GM23248 (cell line): ENCODE measurements at places on chromosomes 3 and 15.

DNA sequence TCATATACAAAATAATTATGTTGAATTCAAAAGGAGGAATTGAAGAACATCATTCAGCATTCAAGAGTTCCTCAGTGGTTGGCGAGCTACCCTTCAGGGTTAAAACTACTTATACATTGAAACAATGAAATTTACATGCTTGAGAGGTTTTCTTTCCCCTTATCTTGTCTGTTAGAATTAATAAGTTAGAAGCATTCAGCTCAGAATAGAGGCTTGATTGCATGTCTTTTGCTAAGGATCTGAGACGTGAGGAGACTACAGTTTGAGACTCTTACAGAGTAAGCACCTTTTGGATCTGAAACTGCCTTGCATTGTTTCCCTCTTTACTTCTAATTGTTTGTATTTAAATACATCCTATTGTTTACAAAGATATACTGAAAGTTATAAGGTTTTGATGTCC, 157.6 kb downstream of the NSUN3 start:
- no peaks in the 10 kb centered on the region for H3K36me3 ChIP-seq
- H3K4me3 ChIP-seq, result no peak overlapping the region
- DNase-seq, result no peak
- H3K4me1 ChIP-seq, result peaks cover 8% of the 10 kb centered on the region
- no peaks in the 10 kb centered on the region for H3K27me3 ChIP-seq
- H3K27ac ChIP-seq, result no peak overlapping the region

DNA sequence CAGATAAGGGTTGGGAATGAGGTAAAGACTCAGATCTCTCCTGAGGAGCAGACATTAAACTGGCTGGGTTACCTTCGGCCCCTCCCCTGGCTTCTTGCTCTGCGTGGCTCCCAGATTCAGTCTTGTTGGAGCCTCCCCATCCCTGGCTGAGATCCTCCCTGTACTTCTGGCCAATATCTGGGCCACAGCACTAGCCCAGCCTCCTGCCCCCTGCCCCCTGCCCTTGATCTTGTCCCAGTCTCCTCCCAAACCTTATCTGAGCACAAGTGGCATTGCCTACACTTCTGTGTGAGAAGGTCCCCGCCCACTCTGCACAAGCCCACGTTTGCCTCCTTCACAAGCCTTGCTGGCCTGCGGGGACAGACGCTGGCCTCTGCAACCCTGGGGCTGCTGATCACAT, 16.8 kb downstream of the PLA2G4F start:
- H3K27me3 ChIP-seq, result peaks cover 16% of the 10 kb centered on the region
- no peak overlapping the region for H3K4me3 ChIP-seq
- no peak for DNase-seq
- H3K27ac ChIP-seq, result no peak overlapping the region
- H3K4me1 ChIP-seq, result no peaks in the 10 kb centered on the region

DNA sequence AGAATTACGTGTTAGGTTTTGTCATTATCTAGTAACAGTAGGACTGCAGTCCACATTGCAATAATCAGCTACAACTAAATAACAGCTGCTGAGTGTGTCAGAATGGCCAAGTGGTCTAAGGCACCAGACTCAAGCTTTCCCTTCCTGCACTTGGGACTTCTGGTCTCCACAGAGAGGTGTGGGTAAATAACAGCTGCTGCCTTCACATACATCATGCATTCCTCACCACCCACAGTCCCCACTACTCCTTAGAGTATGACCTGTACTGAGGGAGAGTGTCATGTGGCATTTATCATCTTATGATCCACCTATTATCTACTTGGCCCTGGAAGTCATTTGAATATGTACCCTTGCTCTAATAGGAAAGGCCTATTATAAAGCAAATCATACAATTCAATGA, 22.2 kb upstream of the ZMAT3 start:
- DNase-seq, result peak; percentile 38
- H3K27me3 ChIP-seq, result no peaks in the 10 kb centered on the region
- H3K27ac ChIP-seq, result no peak overlapping the region
- H3K36me3 ChIP-seq, result no peaks in the 10 kb centered on the region
- no peak overlapping the region for H3K4me3 ChIP-seq
- peaks cover 14% of the 10 kb centered on the region; the same call in 1 of the 2 replicates for H3K4me1 ChIP-seq

DNA sequence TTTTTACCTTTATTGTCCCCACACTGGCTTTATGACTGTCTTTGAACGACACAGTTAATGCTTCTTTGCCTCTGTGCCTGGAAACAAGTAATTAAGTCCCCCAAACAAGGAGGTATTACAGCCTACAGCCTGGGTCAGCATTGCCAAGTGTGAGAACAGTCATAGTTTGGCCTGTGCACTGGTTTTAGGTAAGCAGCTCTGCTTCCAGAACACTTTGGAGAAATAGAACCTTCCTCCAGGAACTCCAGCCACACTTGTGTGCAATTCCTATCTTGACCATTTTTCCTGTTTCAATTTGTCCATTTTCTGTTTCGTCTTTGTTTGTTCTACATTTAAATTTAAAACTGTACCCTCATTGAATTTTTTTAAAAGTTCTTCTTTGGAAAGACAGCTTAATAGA, 568.2 kb downstream of the TUSC7 start:
- H3K4me1 ChIP-seq, result no peaks in the 10 kb centered on the region; the same call in 1 of the 2 replicates
- no peak for DNase-seq
- 0 out of 2 replicates have a peak, but pooled peaks cover 4% of the 10 kb centered on the region for H3K27me3 ChIP-seq
- H3K36me3 ChIP-seq, result no peaks in the 10 kb centered on the region
- H3K27ac ChIP-seq, result no peak overlapping the region

- peak; percentile 90 for DNase-seq
- H3K27ac ChIP-seq, result no peak within 1 kb of the TSS
- H3K4me1 ChIP-seq, result no peaks in the 10 kb centered on the region
- H3K4me3 ChIP-seq, result peak within 1 kb of the TSS; percentile 70
Observed at GRCh38 chr3:151085227-151085888, at the start of gene MED12L. MED12L (plus strand) TSS chr3:151085664; CDS start chr3:151086927, 1,263 bp downstream.

DNA sequence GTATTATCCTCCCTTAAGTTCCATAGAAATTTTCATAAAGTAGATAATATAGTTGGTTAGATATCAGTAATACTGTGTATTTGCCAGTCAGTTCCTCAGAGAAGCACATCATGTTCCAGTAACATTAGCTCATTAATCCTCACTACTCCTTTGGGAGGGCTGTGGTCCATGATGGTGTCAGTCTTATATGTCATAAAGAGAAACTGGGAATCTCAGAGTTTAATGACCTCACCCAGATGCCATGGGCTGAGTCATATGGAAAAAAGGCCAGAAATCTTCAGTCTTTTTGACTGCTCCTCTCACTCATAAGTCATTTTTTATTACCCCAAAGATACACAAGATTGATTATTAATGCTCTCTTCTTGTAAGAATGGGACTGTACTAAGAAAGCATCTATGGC, 188.6 kb downstream of the CHL1 start:
- H3K36me3 ChIP-seq, result no peaks in the 10 kb centered on the region
- H3K4me1 ChIP-seq, result no peaks in the 10 kb centered on the region
- H3K4me3 ChIP-seq, result no peak overlapping the region
- no peaks in the 10 kb centered on the region for H3K27me3 ChIP-seq
- peak; percentile 31 for DNase-seq

DNA sequence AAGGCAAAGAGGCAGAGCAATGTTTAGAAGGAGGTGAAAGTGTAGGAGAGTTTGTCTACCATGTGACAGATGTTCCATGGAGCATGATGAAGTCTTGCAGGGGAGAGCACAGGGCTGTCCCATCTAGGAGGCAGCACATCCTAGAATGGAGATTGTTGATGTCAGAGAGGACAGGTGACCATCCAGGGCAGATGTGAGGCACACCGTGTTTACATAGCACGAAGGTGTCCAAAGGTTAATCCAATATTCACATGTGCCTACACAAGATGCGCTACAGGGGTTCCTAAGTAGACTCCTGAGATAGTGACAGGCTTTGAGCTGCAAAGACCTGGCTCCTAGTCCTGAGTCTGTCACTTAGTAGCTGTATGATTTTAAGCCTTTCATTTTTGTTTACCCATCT, 219.3 kb upstream of the SLCO3A1 start:
- no peaks in the 10 kb centered on the region for H3K36me3 ChIP-seq
- no peak for DNase-seq
- no peaks in the 10 kb centered on the region for H3K27me3 ChIP-seq
- no peak overlapping the region for H3K27ac ChIP-seq
- H3K4me1 ChIP-seq, result no peaks in the 10 kb centered on the region
- no peak overlapping the region for H3K4me3 ChIP-seq

GRCh38 chr3:51338632-51339031, 46.5 kb upstream of the MANF start:
- H3K27me3 ChIP-seq, result no peaks in the 10 kb centered on the region
- no peak overlapping the region for H3K4me3 ChIP-seq
- no peak overlapping the region for H3K27ac ChIP-seq
- no peak for DNase-seq

DNA sequence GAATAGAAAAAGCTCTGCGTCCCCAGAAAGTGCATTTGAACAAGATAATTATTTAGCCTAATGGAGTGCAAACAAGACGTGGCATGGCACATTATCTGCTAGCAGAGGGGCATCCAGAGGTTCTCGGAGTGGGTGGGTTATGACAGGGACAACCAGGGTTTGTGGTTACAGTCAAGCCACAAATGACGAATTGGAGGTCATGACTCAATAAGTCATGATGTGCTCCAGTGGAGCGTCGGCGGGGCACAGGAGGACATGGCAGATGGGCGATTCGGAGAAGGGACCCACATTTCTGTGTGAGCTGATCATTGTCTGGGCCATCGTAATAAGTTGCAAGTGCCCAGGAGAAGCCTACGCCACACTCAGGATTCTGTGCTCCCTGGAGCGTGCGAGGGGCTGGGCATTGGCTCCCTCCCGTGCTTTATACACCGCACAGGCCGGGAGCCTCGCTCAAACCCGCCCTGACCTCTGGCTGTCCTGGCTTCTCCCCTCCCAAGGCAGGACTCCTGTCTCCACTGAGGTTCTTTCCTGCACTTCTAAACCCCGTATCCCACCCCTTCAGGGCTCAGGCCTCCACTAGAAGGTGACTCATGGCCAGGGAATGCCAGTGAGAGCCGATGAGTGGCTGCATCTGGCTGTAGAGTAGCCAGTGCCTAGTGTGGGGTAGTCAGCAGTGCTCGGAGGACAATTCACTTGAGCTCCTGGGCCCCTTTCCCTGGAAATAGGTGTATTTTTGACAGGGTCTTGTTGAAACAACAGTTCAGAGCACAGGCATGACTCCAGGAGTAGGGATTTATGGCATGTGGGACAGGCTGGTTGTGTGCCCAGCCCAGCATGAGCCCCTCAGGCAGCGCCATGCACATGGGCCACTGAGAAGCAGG, 67.4 kb downstream of the GRIP2 start:
- no peaks in the 10 kb centered on the region for H3K27me3 ChIP-seq
- no peak overlapping the region for H3K4me3 ChIP-seq
- peak; percentile 96 for DNase-seq

DNA sequence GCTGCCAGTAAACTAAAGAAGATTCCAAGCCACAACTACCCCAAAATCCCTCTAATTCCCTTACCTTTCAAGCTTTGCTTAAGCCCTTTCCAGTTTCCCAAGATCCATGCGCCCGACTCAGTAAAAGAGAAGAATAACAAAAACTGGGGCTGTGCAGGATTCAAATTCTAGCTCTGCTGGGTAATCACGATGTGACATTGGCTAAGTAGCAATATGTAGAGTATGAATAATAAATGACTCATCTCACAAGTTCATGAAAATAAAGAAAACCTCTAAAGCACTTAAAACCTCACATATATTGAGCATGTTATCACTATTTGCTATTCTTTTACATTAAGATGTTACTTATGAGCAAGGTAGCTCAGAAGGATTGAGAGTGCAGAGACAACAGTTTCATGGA, 522.2 kb upstream of the ZNF717 start:
- H3K4me3 ChIP-seq, result no peak overlapping the region
- no peak overlapping the region for H3K27ac ChIP-seq

DNA sequence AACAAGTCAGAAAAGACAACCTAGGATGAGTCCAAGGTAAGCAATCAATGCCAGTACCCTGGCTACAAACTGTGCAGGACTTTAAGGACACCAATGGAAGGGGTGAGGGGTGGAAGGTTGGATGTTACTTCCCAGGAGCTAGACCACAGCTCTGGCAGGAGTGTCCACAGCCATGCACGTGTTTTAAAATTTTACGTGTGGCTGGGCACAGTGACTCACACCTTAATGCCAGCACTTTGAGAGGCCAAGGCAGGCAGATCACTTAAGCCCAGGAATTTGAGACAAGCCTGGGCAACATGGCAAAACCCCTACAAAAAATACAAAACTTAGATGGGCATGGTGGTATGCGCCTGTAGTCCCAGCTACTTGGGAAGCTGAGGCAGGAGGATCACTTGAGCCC, 14.7 kb upstream of the HDC start:
- no peaks in the 10 kb centered on the region for H3K27me3 ChIP-seq
- no peak for DNase-seq
- no peaks in the 10 kb centered on the region for H3K4me1 ChIP-seq
- no peak overlapping the region for H3K4me3 ChIP-seq
- no peaks in the 10 kb centered on the region; the same call in 1 of the 2 replicates for H3K36me3 ChIP-seq
- H3K27ac ChIP-seq, result no peak overlapping the region

- peak overlapping the region; percentile 34 for H3K4me3 ChIP-seq
- H3K27ac ChIP-seq, result peak overlapping the region; percentile 90
- no peaks in the 10 kb centered on the region for H3K27me3 ChIP-seq
- H3K4me1 ChIP-seq, result peaks cover 26% of the 10 kb centered on the region
Observed at GRCh38 chr3:107217172-107217571, 160.1 kb upstream of the CCDC54 start.

DNA sequence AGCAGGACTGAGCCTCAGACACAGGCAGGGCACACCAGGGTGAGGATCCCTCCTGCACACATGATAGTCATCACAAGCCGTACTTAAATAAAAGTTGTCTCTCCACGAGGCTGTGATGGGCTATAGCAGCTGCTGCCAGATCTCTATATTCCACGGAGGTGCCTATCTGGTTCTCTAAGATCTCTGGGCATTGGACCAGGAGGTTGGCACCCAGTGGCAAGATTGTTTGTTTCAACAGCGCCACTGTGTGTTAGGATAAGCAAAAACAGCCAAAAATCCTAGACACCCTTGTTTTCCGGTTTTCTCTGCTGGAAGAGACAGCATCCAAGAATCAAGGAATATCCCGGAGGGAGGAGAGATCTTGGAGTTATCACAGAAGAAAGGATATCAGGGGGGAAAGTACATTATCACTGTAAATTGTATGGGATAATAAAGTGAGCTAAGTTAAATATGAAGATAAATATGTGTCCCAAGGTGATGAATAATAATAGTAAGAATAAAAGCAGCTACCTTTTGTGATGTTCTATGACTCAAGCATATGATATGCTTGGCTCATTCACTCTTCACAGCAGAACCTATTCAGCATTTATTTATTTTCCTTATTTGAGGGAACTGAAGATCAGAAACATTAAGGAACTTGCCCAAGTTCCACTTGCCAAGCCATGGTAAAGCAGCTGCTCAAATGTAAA, 90.6 kb upstream of the AKAP13 start:
- H3K4me1 ChIP-seq, result no peaks in the 10 kb centered on the region
- H3K27me3 ChIP-seq, result no peaks in the 10 kb centered on the region
- no peak overlapping the region for H3K27ac ChIP-seq
- no peaks in the 10 kb centered on the region for H3K36me3 ChIP-seq

- no peak for DNase-seq
- no peaks in the 10 kb centered on the region for H3K36me3 ChIP-seq
- no peaks in the 10 kb centered on the region for H3K4me1 ChIP-seq
- no peak overlapping the region for H3K4me3 ChIP-seq
- H3K27me3 ChIP-seq, result no peaks in the 10 kb centered on the region
- no peak overlapping the region for H3K27ac ChIP-seq
Observed at GRCh38 chr3:20556661-20557060, 370.7 kb upstream of the SGO1 start.
